ENCODE measurements at places on chromosomes 13 and 19.
A peak's percentile ranks its signal among the peaks of the same experiment; 100 is the strongest.

DNA sequence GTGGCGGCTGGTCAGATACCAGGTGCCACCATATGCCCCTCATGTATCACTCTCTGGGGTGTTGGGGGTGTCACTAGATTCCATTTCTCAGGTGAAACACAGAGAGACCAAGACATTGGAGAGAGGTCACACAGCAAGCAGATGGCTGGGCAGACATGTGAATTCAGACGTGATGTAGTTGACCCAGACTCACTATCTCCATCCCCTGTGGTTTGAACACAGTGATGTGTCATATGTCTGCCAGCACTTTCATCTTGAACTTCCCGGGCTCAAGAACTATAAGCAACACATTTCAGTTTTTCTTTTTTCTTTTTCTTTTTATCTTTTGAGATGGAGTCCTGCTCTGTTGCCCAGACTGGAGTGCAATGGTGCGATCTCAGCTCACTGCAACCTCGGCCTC lies 16.1 kb upstream of the UPF1 start:
- DNase-seq, result peak; percentile 8

GRCh38 chr13:48654511-48654910 lies 782 bp downstream of the CYSLTR2 start:
- DNase-seq, result peak; percentile 60

DNA sequence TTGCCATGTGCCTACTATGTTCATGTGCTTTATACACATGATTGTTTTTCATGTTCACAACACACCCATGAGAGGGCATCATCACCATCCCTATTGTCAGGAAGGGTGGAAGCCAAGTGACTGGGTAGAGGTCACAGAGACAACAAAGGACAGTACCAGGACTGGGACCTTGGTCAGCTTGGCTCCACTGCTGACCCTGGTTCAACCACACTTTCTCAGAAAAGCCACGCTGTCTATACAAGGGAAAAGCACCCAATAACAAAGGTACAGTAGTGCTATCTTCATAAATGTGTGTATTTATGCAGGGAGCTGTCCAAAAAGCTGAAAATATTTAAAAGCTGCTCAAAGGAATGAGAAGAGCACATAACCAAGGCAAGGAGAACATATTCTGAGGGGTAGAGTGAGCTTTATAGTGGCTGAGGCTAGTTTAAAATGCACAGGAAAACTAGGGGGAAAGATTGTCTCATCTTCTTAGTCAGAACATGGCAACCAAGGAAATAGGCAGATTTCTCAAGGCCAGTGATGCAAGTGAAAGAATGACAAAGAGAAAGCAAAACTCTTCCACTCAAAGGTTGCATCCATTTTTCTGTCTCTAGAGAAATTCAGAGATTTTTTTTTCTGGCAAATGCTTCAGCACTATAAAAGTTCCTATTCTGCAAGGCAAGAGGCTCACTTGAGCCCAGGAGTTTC lies 415.0 kb downstream of the FOXO1 start:
- peak; percentile 37 for DNase-seq

DNA sequence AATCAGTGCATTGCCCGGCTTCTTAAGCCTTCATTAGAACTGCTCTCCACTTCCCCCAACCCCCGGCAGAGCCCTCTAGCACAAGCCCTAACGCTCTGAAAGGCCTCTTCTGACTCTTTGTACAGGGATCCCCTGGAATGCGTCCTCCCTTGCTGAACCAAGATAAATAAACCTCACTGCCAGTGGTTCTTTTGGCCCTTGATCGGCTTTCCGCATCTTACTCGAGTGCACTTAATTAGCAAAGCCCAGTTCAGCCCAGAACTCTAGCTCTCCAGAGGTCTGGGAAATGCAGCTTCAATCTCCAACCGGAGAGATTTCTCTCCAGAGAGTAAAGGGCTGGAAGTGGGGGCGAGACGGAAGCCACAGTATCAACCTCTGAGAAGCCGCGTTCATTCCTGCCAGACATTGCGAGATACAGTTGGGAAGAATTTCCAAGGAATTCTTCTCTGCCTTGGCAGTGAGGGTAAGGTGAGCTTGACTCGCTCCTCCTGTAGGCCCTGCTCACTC lies 8.7 kb upstream of the ZNF444 start:
- DNase-seq, result peak; percentile 53

DNA sequence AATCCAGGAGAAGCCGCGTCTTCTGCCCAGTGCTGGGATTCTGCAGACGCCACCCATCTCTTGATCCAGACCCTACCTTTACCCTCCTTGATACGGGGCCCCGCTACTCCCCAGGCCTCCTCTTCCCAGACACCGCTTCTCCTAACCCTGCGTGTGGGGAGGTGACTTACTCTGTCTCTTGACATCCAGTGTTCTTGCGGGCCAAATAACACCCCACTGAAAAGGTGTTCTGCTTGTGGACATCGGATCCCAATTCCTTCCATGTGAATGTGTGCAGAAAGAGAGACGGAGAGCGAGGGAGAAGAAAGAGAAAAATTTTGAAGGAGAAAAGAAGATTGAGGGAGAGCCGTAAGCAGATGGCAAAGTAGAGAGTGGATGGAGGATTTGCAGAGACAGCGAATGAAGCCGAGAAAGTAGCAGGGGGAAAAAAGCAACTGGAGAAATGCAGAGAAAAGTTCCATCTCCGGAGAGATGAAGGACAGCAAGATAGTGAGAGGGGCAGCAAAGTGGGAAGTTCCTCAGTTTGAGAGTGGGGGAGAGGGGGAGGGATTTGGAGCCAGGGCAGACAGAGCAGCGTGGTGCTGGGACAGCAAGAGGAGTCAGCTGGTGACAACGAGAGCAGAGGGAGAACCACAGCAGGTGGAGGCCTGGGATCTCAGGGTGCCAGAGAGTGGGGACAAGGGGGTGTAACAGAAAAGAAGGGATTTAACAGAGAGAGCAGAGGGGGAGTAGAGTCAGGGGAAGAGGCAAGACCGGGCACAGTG lies 814 bp downstream of the ZNF480 start:
- peak; percentile 11 for DNase-seq

- DNase-seq, result peak; percentile 25
These were observed 405 bp downstream of the ZNF446 start for GRCh38 chr19:58476498-58477015.

DNA sequence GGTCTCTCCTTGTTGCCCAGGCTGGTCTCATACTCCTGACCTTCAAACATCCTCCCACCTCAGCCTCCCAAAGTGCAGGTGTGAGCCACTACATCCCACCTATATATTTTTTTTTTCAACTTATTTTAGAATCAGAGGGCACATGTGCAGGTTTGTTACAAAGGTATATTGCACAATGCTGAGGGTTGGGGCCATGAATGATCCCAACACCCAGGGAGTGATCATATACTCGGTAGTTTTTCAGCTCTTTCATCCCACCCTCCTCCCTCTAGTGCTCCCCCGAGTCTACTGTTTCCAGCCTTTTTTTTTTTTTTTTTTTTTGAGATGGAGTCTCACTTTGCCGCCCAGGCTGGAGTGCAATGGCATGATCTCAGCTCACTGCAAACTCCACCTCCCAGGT lies 38.4 kb upstream of the ADGRE1 start:
- DNase-seq, result no peak

GRCh38 chr19:48755084-48755641 lies at the start of gene FGF21:
FGF21 (plus strand) TSS chr19:48755524; CDS start chr19:48756237, 713 bp downstream.
- no peak for DNase-seq

GRCh38 chr19:16106121-16106520 lies 5.6 kb upstream of the RAB8A start:
- peak; percentile 51 for DNase-seq

- DNase-seq, result peak; percentile 90
These were observed at the start of gene STK24 for GRCh38 chr13:98576963-98577835. STK24 (minus strand) TSS chr13:98577107; CDS start chr13:98576786, 321 bp downstream.

- DNase-seq, result no peak
These were observed 27.9 kb upstream of the EDNRB start for GRCh38 chr13:77946522-77946921.

- DNase-seq, result no peak
These were observed 793.7 kb upstream of the SLC10A2 start for GRCh38 chr13:103859952-103860351.

- DNase-seq, result no peak
These were observed 723.8 kb downstream of the UQCRFS1 start for GRCh38 chr19:28489126-28489660.

DNA sequence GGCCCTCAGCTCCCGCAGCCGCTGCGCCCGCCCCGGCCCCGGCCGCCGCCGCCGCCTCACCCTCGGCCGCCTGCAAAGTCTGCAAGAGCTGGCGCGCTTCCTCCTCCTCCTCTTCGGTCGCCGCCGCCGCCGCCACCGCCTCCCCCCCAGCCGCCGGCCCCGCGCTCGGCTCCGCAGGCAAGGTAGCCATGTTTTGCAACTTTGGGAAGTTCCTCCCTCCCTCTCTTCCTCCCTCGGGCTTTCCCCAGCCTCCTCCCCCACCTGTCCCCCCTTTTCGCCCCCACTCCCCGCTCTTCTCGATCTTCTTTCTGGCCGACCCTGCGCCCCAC lies 433 bp downstream of the SIX5 start:
- peak; percentile 57 for DNase-seq

DNA sequence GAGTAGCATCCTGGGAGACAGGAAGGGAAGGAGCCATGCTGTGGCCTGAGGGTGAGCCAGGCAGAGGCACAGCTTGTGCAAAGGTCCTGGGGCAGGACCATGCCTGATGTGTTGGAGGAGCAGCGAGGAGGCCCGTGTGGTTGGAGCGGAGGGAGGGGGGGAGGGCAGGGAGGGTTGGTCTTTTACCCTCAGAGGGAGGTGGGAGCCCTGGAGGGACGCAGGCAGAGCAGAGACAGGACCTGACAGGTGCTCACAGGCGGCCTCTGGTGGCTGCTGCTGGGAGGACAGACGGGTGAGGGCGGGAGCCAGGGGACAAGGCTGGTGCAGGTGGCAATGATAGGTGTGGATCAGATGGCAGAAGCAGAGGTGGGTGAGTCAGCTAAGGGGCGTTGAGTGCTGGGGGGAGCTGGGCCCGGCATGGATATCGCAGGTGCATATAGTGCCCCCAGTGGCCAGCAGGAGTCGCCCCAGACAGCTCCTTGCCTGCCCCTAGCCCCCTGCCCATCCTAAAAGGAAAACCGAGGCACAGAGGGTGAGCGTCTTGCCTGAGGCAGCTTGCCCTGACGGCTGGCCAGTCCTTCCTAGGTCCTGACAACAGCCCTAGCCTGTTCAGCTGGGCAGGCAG lies 9.8 kb upstream of the GNA15 start:
- peak; percentile 31 for DNase-seq

- peak; percentile 86 for DNase-seq
These were observed 81.8 kb upstream of the RUBCNL start for GRCh38 chr13:46468570-46469463.

- DNase-seq, result no peak
These were observed 1.5 kb upstream of the BAX start for GRCh38 chr19:48953141-48953540.

GRCh38 chr13:24097667-24098066 lies 62.9 kb upstream of the SPATA13 start:
- no peak for DNase-seq

DNA sequence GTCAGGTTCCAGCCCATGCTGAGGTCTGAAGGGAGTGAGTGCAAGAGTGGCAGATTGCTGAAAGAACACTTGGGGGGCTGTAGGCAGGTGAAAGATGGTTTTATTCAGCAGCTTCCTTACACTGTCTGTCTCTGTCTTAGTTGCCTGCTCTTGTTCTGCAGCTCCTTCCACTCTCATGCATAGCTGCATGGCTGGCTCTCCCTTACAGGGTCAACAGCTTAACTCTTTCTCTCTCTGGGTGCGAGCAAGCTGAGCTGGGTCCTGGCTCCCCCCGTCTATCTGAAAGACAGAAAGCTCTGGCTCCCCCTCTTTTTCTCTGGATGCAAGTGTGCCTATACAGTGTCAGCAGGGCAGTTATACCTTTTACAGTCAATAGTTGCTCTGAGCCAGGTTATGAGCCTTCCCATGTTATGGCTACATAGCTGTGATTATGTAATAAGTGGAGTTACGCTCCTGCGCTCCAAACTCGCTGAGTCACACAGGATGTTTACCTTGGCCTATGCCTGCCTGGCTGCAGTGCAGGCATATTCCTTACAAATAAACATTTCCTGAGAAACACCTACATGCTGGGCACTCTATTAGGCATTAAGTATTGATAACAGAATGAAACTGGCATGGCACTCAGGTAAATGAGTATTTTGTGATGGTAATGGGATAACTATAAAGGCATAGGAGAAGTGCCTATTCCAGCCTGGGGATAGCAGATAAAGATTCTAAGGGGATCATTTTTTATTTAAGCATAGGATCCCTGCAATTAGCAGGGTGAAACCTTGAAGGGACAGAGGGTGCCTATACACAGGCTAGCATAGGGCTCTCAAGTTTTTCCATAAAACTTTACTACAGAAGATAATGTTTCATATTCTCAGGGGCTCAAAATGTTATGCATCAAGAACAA lies 826.9 kb upstream of the PCDH9 start:
- peak; percentile 28 for DNase-seq

GRCh38 chr19:27964185-27964584 lies 1248.8 kb downstream of the UQCRFS1 start:
- no peak for DNase-seq

DNA sequence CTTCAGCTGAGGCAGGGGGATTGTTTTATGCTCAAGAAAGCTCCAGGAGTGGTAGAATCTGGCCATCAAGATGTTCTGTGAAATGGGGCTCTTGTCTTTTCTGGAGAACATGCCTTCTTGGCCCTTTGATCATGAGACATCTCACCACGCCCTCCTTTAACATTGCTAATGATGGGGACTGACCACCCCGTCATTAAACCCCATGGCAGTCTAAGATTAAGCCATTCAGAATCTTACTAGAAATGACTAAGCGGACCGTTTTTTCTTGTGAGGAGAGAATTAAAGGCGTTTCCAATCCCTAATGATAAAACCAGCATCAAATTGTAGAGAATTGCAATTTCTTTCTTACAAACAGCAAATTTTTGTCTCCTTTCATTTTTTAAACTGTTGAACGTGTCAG lies 89.4 kb downstream of the COL4A2 start:
- DNase-seq, result no peak

GRCh38 chr13:83906240-83906820 lies 24.1 kb upstream of the SLITRK1 start:
- no peak for DNase-seq

- no peak for DNase-seq
These were observed 1.1 kb upstream of the LMTK3 start for GRCh38 chr19:48512504-48513288.

DNA sequence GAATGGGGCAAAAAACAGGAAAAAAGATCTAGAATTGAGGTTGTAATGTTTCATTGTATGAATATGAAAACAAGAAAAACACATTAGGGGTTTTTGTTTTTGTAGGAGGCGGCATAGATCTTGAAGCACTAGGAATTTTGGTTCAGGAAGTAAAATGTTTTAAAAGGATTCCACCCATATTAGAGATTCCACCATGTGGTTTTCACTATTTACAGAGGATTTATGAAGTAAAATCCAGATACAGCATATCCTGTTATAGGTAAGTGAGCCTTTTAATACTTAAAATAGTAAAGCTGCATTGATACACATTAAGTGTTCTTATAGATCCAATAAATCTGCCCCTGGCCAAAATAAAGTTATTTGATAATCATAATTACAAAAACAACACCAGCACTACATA lies 61.4 kb downstream of the MICU2 start:
- DNase-seq, result no peak

Measured in fibroblast of villous mesenchyme (primary cell).